Activated naive CD4-positive, alpha-beta T cell treated with anti-CD3 and anti-CD28 coated beads, Interleukin-2, amount 50 U/mL, for 72 hours (primary cell): ENCODE measurements at places on chromosomes 5 and 9. TPM values are rescaled to one million over a fixed set of nuclear protein-coding genes. Genes with fewer than 3 reads are reported as not detected.

DNA sequence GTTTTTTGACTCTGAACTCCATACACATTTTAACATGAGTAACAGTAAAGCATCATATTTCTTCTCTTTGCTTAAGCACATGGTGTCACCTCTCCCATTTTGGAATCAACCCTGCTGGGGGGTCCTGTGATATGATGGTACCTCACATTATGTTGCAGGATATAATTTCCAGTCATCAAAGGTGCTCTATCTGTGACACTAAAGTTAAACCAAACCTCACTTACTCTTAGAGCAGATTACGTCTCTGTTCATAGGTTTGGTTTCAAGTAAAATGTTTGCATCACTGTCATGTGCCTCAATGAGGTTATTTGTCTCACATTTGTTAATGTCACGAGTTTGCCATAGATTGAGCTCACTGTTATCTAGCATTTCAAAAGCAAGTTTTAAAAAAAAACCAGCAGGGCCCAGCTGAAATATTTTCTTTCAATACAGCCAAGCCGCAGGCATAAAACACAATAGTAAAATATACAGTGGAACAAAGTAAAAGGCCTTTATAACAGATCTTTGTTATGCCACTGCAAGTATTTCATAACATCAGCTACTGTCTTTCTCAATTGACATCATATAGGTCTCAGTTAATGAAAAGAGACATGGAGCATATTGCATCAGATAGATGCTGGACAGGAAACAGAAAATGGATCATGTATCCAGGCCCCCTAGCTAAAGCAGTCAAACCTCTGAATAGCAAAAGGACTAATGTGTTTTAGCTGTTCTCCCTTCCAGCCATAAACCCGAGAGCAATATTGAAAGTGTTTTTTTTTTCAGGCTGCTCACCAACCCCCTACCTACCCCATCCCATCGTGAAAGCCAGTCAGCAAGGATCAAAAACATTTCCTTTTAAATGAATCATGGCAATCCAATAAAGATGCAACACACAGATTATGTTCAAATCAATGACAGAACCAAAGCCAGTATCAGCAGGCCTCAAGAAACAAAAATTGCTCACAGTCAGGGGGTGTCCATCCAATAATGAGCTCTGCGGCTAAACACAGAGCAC is 182.1 kb upstream of the ITGA1 start:
- no peak for DNase-seq

SLC36A2 gene
- not detected for total RNA-seq

DNA sequence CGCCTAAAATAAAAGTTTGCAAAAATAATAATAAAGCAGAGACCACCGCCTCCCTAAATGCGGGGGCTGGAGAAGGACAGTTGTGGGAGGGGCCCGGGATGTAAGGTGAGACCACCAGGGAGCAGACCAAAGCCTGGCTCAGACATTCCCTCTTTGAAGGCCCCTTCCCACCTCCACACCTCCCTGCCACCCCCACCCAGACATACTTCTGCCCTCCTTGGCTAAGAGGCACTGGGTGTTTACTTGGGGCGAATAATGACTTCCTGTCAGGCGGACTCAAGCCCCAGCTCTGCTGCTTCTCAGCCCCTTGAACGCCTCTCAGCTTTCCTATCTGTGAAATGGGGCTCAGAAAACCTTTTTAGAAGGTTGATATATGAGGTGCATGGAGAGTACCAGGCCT is 58.8 kb upstream of the GGTA1 start:
- no peak for DNase-seq

DNA sequence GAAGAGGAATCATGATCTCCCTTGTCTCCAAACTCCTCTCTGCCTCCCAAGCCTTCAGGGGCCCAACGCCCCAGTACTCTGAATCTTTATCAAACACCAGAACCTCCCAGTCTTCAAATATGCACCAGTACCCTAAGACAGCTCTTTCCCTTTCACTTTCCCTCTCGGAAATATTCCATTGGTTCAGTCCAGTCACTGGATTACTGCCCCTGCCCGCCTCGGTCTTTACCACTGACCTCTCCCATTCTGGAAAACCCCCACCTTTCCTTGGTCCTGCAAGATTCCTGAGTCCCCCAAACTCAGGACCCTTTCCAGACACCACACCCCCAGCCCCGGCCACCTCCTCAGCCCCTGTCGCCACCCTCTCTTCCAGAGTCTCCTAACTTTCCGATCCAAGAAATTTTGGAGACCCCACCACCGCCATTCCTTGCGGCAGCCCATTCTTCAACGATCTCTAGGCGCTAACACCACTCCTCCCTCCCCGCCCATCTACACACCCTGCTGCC is 674 bp downstream of the C5orf15 start:
- no peak for DNase-seq

GRCh38 chr9:84778570-84778969 is 109.0 kb downstream of the NTRK2 start:
- DNase-seq, result no peak

INSYN2B gene
- total RNA-seq, result not detected

CEP78 gene
- total RNA-seq, result 33.4 TPM

DNA sequence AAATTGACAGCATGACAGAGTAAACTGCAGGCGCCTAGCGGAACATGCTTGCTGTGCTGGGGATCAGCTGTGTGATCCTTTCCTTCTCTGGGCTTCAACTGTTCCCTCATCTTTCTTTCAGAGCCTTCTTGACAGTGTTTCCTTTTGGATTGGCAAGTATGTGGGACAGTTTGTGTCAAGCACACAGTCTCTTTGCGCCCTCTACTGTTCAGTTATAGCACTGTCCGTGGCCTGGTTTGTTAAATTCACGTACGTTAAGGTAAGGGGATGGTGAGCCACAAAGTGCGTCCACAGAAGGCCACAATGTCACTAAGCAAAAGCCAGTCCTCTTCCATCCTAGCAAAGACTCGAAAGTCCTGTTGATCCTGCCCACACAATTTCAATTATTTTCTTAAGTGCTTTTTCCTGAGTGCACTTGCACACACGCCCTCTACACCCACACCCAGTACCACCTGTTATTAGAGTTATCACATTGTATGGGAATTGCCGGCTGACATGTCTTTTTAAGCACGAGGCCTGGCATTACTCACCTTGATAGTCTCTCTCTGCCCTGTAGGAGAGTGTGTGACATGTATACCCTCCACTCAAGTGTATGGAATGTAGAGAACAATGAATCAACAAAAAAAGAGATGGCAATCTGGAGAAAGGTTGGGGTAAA is 22.5 kb upstream of the PTPN3 start:
- DNase-seq, result no peak

ELL2 gene
- 110 TPM for total RNA-seq

GRCh38 chr5:149060325-149060724 is 2.5 kb downstream of the SH3TC2 start:
- no peak for DNase-seq

DNA sequence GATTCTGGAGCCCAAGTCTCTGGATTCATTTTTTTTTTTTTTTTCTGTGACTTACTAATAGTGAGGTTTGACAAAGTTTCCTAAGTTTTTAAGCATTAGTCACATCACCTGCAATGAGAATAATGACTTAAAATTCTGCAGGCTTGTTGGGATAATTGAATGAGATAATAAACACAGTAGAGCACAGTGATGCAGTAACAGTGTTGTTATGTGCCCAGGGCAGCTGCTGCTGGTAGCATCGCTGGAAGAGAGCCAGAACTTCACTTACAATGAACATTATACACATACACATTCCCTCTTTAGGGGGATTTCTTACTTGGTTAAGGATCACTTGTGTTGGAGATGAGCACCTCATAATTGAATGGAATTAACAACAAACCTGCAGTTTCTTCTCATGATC is 78.9 kb downstream of the ALDH7A1 start:
- no peak for DNase-seq

DNA sequence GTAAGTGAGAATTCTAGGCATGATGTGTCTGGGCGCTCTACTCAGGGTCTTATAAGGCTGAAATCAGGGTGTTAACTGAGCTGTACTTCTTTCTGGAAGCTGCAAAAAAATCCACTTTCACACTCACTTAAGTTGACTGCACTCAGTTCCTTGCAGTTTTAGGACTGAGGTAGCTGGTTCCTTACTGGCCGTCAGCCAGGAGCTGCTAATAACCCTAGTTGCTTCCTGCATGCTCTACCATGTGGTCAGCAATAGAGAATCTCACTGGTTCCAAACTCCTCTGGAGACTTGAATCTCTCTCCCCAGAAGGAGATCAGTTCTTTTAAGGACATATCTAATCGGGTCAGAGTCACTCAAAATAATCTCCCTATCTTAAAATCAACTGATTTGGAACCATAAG is 911.2 kb downstream of the EFNA5 start:
- no peak for DNase-seq

DNA sequence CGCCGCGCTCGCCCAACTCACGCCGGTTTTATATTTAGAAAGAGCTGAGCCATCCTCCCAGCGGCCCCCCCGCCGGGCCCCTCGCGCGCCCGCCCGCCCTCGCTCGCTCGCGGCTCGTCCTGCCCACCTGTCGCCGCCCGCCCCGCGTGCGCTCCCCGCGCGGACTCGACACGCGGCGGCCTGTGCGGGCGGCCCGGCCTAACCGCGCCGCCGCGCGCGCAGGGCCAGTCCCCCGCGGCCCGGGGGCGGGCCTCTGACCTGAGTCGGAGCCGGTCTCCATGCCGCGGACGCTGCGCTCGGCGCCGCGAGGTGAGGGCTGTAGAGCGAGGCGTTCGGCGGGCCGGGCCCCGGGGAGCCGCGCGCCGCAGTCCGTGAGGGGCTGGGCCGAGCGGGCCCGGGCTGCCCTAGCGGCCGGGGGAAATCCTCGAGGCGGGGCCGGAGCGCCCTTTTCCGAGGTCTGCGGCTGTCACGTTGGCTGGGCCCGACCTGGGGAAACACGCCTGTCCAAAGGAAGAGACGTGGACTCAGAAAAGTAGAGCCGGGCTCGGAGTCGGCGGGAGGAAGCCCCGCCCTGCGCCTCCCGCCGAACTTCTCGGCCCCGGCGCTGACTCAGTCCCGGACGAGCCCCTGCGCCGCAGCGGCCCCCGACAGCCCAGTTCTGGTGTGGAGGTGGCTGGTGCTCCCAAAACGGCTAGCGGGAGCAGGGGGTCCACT is at the start of gene ECPAS:
TSS of gene ECPAS (minus strand) at position 526 of the 714 bp plus-strand sequence. CDS start 11,465 bp downstream, outside the sequence.
- DNase-seq, result peak; percentile 72

GRCh38 chr9:33165263-33166151 is 1.6 kb downstream of the B4GALT1 start:
- DNase-seq, result peak; percentile 70

DNA sequence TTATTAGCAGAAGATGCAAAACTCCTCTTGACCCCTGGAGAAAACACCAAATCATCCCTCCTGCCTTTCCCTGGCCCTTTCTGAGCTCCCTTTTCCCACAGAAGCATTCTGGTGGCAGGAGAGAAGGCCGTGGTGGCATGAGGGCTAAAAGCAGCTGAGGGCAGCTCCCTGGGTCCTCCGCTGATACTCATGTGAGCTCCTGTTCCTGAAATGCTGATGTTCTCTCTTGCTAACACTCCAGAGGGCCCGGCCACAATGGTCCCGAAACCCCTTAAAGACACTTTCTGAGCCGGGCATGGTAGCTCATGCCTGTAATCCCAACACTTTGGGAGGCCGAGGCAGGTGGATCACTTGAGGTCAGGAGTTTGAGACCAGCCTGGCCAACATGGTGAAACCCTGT is 183.1 kb downstream of the HSPA4 start:
- no peak for DNase-seq

ZNF658 gene
- 1.7 TPM for total RNA-seq

DNA sequence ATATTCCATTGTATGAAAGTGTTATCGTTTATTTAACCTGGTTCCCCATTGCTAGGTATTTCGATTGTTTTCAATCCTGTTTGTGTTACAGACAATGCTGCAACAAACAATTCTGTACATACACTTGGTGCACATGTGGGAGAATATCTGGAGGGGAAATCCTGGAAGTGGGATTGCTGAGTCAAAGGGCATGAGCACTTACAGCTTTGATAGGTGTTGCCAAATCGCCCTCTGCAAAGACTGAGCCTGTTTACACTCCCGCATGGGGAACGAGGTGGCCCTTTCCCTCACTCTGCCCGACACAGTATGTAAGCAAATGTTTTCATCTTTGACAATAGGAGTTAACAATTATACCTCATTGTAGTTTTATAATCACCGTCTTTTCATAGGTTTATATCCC is 66.2 kb downstream of the PDE6A start:
- no peak for DNase-seq

PHF24 gene
- 0.09 TPM for total RNA-seq

LHX3 gene
- 0.11 TPM for total RNA-seq

- no peak for DNase-seq
Observed at GRCh38 chr9:134993996-134994720, 76.4 kb upstream of the FCN1 start.

TARS1 gene
- total RNA-seq, result 192 TPM

SLC25A48 gene
- not detected for total RNA-seq

INSL6 gene
- not detected for total RNA-seq

GRCh38 chr5:93789173-93790067 is 48.0 kb upstream of the POU5F2 start:
- no peak for DNase-seq

PTGER4 gene
- total RNA-seq, result 56.9 TPM

EGFLAM gene
- total RNA-seq, result not detected

DNA sequence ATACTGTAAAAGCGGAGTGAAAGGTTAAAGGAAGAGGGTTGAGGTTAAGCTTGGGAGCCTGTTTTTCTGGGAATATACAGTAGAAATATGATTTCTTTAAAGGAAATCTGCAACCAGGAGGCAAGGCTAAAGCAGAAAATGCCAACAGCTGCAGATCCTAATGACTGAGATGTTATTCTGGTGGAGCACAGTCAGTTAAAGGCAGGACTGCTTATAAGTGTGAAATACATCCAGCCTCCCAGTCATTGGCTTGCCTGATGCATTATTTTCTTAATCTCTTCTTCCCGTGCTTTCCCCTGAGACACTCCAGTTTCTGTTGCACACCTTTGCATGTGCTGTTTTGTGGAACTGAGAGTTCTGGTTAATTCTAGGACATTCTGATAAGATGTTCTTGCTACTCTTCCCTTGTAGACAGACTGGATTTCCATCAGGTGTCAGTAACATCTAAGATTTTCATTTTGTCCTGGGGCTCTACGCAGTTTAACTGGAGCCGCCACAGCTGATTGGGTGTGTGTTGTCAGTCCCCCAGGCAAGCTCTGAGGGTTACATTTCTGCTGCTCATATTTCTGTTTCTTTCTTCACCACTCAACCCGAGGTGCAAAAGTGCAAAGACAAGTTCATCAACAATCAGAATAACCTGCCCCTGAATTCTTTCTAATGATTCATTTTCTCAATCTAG is 44.4 kb downstream of the CAST start:
- no peak for DNase-seq

PDGFRB gene
- total RNA-seq, result 0.64 TPM

- DNase-seq, result no peak
Observed at GRCh38 chr9:109831998-109832658, 52.1 kb downstream of the PALM2AKAP2 start.

GRCh38 chr5:87156631-87157030 is 111.1 kb upstream of the RASA1 start:
- no peak for DNase-seq

DNA sequence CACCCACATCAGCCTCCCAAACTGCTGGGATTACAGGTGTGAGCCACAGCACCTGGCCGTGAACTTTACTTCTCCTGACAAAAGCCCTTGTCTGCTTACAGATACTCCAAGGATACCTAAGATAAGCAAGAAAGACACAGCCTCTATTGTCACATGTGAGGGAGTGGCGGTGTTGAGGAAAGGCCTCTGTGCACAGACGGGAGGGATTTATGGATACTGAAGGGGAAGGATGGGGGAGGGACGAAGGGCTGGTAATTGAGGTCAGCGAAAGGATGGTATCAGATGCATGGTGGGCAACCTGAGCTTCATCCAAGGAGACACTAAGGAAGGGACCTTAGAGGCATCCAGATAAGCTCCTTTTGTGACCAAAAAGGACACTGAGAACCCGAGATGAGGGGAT is 66.7 kb upstream of the CKMT2 start:
- DNase-seq, result no peak

SLC6A19 gene
- not detected for total RNA-seq

ACSL6 gene
- 3.5 TPM for total RNA-seq
